ENCODE measurements at places on chromosomes 1 and 21. TPM values are rescaled to one million over a fixed set of nuclear protein-coding genes. Genes with fewer than 3 reads are reported as not detected.

DNA sequence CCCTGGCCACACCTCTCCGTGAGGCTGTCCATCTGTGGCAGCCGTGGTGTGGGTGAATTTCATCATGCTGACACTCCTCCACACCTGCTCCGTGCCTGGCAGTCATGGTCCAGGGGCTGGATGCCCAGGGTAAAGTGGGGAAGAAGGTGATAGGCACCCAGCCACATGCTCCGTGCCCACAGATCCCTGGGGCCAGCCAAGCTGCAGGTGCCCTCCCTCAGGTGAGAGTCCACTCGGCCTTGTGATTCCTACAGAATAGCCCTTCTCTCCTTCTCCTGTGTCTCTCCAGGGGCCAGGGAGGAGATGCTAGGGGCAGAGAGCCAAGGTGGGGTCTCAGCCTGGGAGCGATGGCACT is 16.8 kb upstream of the POFUT2 start:
- H3K4me3 ChIP-seq: no peak overlapping the region
- H3K27ac ChIP-seq: no peak overlapping the region
- no peaks in the 10 kb centered on the region for H3K27me3 ChIP-seq

DNA sequence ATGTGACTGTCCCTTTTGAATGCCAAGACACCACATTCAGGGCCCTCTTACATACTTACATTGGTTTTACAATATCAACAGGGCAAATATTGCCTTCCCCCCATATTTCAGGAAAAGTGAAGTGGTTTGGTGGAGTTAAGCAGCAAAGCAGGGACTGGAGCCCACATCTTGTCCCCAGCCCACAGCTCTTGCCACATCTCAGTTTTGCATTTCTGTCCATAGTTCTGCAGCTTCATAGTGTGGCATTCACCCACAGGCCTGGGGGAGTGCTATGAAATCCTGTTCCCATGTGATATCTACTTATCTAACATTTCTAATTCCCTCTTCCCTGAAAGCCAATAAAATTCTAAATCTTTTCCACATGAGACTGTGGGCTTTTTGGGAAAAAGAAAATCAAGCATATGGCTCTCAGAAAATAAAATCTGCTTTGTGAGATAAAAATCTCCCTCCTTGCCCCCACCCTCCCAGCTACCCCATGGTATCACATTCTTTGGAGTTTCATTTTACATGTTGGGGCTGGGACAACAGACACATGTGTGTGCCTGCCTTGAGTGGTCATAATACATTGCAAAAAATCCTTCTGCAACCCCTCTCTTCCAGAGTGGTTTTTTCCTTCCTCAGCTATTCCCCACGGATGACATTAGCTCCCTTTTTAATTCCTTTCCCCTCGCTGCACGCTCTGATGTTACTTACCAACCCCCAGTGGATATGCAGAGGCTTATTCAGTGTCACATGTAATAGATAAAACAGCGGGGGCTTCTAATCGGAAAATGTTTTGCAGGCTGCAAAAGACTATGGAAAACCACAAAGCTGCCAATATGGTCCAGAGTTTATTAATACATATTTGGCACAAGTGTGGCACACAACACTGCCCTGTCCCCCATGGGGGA is 20.5 kb upstream of the CD2 start:
- no peaks in the 10 kb centered on the region for H3K4me1 ChIP-seq
- no peak overlapping the region for H3K4me3 ChIP-seq
- no peak overlapping the region for H3K27ac ChIP-seq

- no peaks in the 10 kb centered on the region for H3K27me3 ChIP-seq
- H3K4me3 ChIP-seq: no peak overlapping the region
These were observed 55.0 kb downstream of the KCNJ15 start for GRCh38 chr21:38311765-38312164.

GRCh38 chr1:112840631-112841624 is 115.1 kb downstream of the SLC16A1 start:
- no peaks in the 10 kb centered on the region for H3K27me3 ChIP-seq
- no peak overlapping the region for H3K27ac ChIP-seq

DNA sequence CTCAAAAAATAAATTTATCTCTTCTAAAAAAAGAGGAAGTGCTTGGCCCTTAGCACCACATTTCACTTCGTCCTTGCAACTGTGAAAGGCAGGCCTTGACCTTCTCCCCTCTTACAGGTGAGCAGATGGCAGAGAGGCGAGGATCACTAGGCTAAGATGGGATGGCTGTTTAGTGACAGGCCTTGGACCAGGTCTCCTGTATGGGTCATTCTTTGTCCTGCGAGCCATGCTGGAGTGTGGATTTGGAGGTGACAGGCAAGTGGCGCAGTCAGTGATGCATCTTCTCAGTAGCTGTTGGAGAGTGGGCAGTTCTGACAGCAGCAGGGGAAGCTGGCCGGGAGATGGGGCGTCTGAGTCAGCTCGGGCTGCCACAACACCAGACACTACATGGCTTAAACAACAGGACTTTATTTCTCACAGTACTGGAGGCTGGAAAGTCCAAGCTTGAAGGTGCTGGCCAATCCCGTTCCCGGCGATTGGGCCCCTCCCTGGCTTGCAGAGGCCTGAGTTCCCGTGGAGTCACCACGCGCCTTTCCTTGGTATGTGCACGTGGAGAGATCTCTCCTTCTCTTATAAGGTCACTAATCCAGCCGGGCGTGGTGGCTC is 16.5 kb downstream of the SLC27A3 start:
- H3K27ac ChIP-seq: no peak overlapping the region
- no peak overlapping the region for H3K4me3 ChIP-seq
- H3K4me1 ChIP-seq: peaks cover 9% of the 10 kb centered on the region
- peaks cover 67% of the 10 kb centered on the region for H3K27me3 ChIP-seq
- H3K36me3 ChIP-seq: peaks cover 4% of the 10 kb centered on the region

- no peak for DNase-seq
- H3K27ac ChIP-seq: no peak overlapping the region
- H3K4me3 ChIP-seq: no peak overlapping the region
- peaks cover 75% of the 10 kb centered on the region for H3K27me3 ChIP-seq
These were observed 6.5 kb upstream of the RGS16 start for GRCh38 chr1:182610606-182611194.

DNA sequence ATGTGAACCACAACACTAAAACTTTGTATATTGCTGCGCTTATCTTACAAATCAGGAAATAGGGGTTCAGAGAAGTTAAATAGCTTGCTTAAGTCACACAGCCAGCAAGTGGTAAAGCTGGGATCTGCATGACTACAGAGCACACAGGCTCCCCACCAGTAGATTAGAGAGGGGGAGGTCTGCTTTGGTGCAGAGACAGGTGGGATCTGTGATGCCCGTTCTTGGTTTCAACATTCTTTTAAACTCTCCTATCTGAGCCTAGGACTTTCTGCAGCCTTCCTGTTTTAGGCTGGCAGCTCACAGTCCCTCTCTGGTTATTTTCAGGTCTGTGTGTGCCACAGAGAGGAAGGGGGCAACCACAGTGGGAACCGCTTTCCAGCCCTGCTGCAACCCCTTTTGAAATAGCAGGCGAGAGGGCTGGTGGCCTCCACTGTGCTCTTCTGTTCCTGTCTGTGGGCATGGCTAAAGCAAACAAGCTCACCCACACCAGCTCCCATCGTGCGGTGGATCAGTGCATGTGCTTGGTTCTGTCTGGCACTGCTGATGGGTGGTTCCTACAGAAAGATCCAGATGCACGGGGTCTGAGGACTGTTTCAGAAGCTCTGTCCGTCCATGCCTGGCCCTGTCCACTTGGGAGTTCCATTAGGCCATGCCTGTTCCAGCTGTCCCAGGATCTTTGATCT is 1.7 kb upstream of the IL6R start:
- peaks cover 16% of the 10 kb centered on the region for H3K36me3 ChIP-seq
- H3K4me3 ChIP-seq: no peak overlapping the region
- DNase-seq: no peak
- H3K4me1 ChIP-seq: peaks cover 23% of the 10 kb centered on the region
- H3K27me3 ChIP-seq: no peaks in the 10 kb centered on the region
- H3K27ac ChIP-seq: no peak overlapping the region

GRCh38 chr1:185741551-185741950 is 7.4 kb downstream of the HMCN1 start:
- H3K4me3 ChIP-seq: no peak overlapping the region
- DNase-seq: no peak
- H3K27ac ChIP-seq: no peak overlapping the region
- H3K36me3 ChIP-seq: no peaks in the 10 kb centered on the region
- H3K4me1 ChIP-seq: no peaks in the 10 kb centered on the region
- peaks cover 19% of the 10 kb centered on the region for H3K27me3 ChIP-seq

DNA sequence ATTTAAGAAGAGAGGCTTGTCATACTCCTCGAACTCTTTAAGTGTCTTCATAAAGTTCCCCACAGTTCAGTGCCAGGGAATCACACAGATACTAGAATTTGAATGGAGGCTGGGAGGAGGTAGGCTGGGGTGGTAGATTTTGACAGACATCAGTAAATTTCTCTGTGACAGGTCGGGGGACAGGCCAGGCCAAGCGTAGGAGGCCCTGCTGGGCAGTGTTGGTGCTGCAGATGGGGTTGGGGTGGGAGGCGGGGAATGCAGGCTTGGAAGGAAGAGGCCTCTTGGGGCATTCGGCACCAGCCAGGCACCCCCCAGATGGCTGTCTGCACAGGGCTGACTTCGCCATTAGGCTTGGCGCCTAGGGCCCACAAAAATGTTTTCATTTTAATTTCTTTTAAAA is 84.0 kb downstream of the MAN1C1 start:
- DNase-seq: no peak
- no peak overlapping the region for H3K27ac ChIP-seq
- H3K27me3 ChIP-seq: peaks cover 78% of the 10 kb centered on the region
- no peaks in the 10 kb centered on the region for H3K4me1 ChIP-seq

- H3K4me1 ChIP-seq: no peaks in the 10 kb centered on the region
- DNase-seq: no peak
- H3K27me3 ChIP-seq: no peaks in the 10 kb centered on the region
These were observed 38.6 kb upstream of the WLS start for GRCh38 chr1:68270951-68271350.

DNA sequence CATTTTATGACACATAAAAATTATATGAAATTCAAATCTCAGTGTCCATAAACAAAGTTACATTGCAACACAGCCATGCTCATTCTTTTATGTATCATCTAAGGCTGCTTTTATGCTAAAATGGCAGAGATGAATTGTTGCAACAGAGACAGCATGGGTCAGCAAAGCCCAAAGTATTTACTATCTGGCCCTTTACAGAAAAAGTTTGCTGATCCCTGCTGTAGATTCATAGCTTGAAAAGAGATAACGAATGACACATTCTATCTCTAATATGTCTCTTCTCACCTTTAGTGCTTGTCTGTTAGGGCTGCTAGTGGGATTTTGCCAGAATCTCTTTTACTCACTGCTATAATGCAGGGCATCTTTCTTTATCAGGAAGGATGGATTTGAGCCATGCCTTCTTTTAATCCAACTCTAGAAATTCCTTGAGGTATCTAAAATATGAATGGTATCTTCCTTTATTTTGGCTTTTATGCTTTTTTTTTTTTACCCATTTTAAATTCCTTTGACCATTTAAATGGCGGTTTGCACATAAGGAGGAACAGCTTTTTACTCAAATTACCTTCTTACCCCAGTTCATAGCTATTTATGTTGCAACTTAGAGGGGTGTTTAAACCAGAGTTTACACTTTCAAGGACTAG is 598.2 kb downstream of the PLPP3 start:
- H3K27me3 ChIP-seq: peaks cover 26% of the 10 kb centered on the region
- no peak overlapping the region for H3K4me3 ChIP-seq

- no peak overlapping the region for H3K4me3 ChIP-seq
- H3K27ac ChIP-seq: no peak overlapping the region
- H3K36me3 ChIP-seq: no peaks in the 10 kb centered on the region
- peaks cover 96% of the 10 kb centered on the region for H3K27me3 ChIP-seq
These were observed 115.7 kb downstream of the GRIK3 start for GRCh38 chr1:36918604-36919003.

DNA sequence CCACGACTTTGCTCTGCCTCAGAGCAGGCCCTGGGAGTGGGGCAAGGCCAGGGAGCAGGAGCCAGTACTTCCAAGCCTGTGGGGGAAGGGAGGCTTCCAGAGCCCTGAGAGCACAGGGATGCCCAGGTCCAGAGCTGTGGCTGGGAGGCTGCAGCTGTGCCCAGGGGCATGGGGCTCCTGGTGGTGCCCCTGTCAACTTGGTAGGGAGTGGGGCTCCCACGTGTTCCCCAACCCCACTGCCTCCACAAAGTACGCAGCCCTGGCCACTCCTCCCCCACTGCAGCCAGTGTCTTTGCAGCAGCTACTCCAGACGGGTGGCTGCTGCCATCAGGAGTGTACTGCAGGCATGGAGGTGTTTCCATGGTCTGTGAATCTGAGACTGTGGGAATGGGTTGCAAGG is 294.1 kb upstream of the SNX7 start:
- DNase-seq: no peak
- H3K27ac ChIP-seq: no peak overlapping the region
- no peaks in the 10 kb centered on the region for H3K27me3 ChIP-seq
- H3K4me1 ChIP-seq: peaks cover 14% of the 10 kb centered on the region
- H3K36me3 ChIP-seq: no peaks in the 10 kb centered on the region
- H3K4me3 ChIP-seq: no peak overlapping the region

GRCh38 chr1:204198348-204199340 is 2.4 kb upstream of the KISS1 start:
- peaks cover 8% of the 10 kb centered on the region for H3K36me3 ChIP-seq
- peaks cover 34% of the 10 kb centered on the region for H3K4me1 ChIP-seq
- DNase-seq: peak; percentile 81
- H3K27me3 ChIP-seq: no peaks in the 10 kb centered on the region

DNA sequence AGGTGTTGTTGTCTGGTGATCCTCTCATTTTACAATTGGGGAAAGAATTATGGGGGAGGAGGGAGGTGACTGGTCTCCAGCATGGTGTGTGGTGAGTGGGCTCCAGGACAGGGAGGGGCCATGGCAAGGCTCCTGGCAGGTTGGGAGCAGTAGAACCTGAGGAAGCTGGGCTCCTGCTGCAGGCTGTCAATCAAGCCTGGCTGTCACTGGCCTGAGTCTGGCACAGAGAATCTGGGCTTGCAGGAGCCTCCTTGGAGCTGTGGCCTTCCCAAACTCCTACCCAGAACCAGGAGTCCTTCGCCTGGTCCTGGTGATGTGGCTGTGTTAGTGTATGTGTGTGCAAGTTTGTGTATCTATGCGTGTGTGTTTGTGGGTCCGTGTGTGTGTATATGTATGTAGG is 131.9 kb upstream of the CSF3R start:
- H3K27ac ChIP-seq: no peak overlapping the region
- no peak overlapping the region for H3K4me3 ChIP-seq
- no peak for DNase-seq
- H3K36me3 ChIP-seq: no peaks in the 10 kb centered on the region
- no peaks in the 10 kb centered on the region for H3K4me1 ChIP-seq

The RRP1B gene
- 26.0 TPM for total RNA-seq

The PTGS2 gene
- 78.2 TPM for total RNA-seq

The PSMG1 gene
- 50.0 TPM for total RNA-seq

The SH2D5 gene
- 3.8 TPM for total RNA-seq

The TNFRSF1B gene
- total RNA-seq: 1.3 TPM

The C8B gene
- not detected for total RNA-seq

Measured in Calu3 (cell line).